ENCODE measurements at places on chromosomes 6 and 20.

DNA sequence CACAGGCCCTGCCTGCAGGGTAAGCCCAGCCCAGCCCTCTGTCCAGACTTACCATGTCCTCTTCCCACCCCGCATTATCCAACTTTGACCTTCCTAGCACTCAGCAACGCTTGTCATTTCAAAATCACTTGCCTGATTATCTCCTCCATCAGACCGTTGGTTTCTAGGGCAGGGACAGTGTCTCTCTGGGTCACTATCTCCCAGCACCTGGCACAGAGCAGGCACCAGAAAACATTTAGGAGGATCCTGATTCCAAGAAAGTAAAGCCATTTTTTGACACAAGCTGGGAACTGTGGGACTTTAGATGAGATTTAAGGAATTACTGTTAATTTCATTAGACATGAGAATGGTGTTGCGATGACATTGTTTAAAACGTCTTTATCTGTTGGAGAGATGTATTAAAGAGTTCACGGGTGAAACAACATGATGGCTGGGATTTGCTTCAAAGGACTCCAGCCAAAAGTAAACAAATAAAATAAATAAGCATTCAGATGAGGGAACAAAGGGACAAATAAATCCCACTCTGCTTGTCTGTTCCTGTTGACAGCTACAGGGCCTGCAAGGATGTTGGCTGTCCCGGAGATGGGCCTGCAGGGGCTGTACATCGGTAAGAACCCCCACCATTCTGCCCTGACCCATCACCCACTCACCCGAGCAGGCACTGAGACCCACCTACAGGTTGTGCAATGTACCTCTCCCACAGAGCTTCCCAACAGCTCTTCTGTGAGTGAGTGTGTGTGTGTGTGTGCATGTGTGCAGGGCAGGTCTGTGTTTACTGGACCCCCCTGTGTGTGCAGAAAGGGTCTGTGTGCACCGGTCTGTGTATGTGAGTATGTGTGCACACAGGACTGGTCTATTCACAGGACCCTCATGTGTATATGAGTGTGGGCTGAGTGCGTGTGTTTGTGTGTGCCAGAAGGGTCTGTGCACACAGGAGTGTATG lies 5.9 kb downstream of the HSPA12B start:
- no peaks in the 10 kb centered on the region for H3K27me3 ChIP-seq
- H3K36me3 ChIP-seq, result no peaks in the 10 kb centered on the region
- no peak overlapping the region for H3K4me3 ChIP-seq
- H3K27ac ChIP-seq, result no peak overlapping the region

- no peak overlapping the region for H3K4me3 ChIP-seq
- H3K4me1 ChIP-seq, result no peaks in the 10 kb centered on the region
- H3K27ac ChIP-seq, result no peak overlapping the region
Measured at GRCh38 chr20:18180815-18181214, 43.2 kb downstream of the KAT14 start.

GRCh38 chr6:41646026-41646795 lies 7.9 kb downstream of the MDFI start:
- H3K36me3 ChIP-seq, result no peaks in the 10 kb centered on the region
- H3K27me3 ChIP-seq, result no peaks in the 10 kb centered on the region
- no peak overlapping the region for H3K27ac ChIP-seq
- H3K4me1 ChIP-seq, result no peaks in the 10 kb centered on the region

DNA sequence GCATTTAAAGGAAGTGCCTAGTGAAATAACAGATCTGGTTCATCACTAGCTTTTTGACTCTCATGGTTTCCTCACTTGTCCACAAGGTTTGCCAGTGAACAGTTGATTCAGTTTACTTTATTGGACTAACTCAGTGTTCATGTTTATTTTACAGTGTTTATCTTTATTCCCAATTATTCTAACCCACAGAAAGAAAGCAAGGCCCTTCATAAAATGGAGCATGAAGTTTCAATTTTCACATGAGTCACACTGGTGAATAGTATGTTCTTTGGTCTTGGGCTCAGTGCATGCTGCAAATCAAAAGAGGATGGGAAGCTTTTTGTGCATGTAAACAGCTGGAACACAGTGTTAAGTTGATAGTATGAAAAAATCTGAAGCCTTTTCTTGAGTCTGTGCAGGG lies 217.6 kb upstream of the HDDC2 start:
- no peaks in the 10 kb centered on the region for H3K27me3 ChIP-seq
- no peak overlapping the region for H3K4me3 ChIP-seq
- H3K4me1 ChIP-seq, result no peaks in the 10 kb centered on the region
- H3K27ac ChIP-seq, result no peak overlapping the region

- H3K27me3 ChIP-seq, result no peaks in the 10 kb centered on the region
- no peak overlapping the region for H3K27ac ChIP-seq
- no peaks in the 10 kb centered on the region for H3K4me1 ChIP-seq
- H3K4me3 ChIP-seq, result no peak overlapping the region
- H3K36me3 ChIP-seq, result no peaks in the 10 kb centered on the region
- no peak for DNase-seq
Measured at GRCh38 chr20:55947701-55948100, 57.6 kb downstream of the CBLN4 start.

DNA sequence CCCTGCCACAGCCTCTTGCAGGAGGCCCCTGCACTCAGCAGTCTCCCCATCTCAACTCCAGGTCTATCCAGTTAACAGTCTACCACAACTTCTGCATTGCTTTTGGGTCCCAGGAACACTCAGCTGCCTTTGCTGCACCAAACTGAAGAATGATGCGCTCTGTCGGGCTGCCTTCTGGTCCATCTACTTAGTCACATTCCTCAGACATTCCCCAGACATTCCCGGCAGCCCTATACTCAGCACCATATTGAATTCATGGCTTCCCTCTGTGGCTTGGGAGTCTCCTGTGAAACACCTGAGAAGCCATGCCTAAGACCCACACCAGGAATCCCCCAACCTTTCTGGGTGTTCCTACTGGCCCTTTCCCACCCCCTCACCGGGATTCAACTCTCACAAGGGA lies 99.6 kb upstream of the COL21A1 start:
- no peaks in the 10 kb centered on the region for H3K4me1 ChIP-seq
- no peaks in the 10 kb centered on the region for H3K27me3 ChIP-seq
- H3K36me3 ChIP-seq, result no peaks in the 10 kb centered on the region
- H3K4me3 ChIP-seq, result no peak overlapping the region

DNA sequence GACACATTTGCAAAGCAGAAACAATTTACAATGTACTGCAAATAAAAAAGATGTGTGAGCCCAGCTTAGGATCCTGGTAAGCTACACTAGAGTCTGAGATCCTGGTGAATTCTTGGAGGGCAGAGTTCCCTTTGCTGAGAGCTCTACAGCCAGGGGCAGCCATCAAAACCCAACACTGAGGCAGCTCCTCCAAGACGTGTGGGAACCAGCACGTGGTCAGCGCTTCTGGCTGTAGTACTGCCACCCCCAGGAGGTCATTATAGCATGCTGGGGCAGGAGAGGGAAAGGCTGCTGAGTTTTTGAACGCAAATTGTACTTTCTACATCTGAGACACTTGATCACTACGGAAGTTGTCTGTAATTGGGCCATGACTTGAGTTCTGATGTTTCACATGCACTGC lies 131.5 kb downstream of the INSM1 start:
- H3K4me3 ChIP-seq, result no peak overlapping the region

DNA sequence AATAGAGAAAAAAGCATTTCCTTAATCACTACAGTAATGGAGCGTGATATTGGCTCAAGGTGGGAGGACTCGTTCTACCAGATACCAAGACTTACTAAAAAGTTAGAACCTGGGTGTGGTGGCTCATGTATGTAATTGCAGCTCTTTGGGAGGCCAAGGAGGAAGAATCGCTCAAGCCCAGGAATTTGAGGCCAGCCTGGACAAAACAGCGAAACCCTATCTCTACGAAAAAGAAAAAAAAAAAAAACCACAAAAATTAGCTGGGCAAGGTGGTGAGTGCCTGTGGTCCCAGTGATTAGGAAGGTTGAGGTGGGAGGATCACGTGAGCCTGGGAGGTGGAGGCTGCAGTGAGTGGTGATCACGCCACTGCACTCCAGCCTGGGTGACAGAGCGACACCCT lies 24.0 kb upstream of the ATRN start:
- no peaks in the 10 kb centered on the region for H3K4me1 ChIP-seq
- DNase-seq, result no peak
- no peak overlapping the region for H3K27ac ChIP-seq
- H3K27me3 ChIP-seq, result no peaks in the 10 kb centered on the region
- no peak overlapping the region for H3K4me3 ChIP-seq
- no peaks in the 10 kb centered on the region for H3K36me3 ChIP-seq

DNA sequence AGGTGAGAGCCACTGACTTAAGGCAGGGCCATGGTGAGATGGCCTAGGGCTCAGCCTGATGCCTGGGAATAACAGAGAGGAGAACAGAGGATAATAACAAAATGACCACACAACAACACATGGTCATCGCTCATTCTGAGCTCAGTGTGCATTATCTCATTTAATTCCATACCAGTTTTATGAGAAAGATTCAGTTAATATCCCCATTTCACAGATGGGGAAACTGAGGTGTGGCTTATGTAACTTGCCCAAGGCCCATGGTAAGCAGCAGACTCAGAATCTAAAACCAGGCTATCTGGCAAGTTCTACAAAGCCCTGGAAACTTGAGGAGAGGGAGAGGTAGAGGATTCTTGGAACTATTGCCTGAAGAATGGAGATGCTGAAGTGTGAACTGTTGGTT lies 200.9 kb upstream of the PMEPA1 start:
- H3K27me3 ChIP-seq, result no peaks in the 10 kb centered on the region
- DNase-seq, result no peak

DNA sequence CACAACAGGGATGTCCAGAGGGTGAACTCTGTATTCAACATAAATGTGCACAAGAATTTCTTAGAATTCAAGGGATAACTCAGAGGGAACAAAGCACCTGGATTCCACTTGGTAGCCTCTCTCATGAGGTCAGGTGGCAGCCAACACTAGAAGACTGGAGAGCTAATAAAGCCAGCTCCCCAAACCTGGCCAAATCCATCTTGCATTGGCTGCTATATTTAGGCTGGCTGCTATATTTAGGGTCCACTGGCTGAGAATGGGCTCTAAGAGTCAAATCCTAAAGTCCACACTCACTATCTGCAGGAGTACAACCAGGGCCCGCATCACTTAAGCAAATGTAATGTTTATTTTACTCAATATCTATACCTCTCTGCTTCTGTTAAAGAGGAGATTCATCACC lies 20.0 kb downstream of the TBC1D7 start:
- peaks cover 17% of the 10 kb centered on the region for H3K36me3 ChIP-seq
- H3K4me1 ChIP-seq, result no peaks in the 10 kb centered on the region
- H3K27ac ChIP-seq, result peak overlapping the region; percentile 34
- no peak overlapping the region for H3K4me3 ChIP-seq

GRCh38 chr20:48880331-48880730 lies 41.2 kb upstream of the ARFGEF2 start:
- no peaks in the 10 kb centered on the region for H3K4me1 ChIP-seq
- DNase-seq, result no peak
- H3K27me3 ChIP-seq, result no peaks in the 10 kb centered on the region
- no peak overlapping the region for H3K27ac ChIP-seq
- no peaks in the 10 kb centered on the region for H3K36me3 ChIP-seq

- H3K4me1 ChIP-seq, result no peaks in the 10 kb centered on the region
- no peaks in the 10 kb centered on the region for H3K36me3 ChIP-seq
- H3K4me3 ChIP-seq, result no peak overlapping the region
- H3K27ac ChIP-seq, result no peak overlapping the region
- DNase-seq, result no peak
Measured at GRCh38 chr6:42185597-42185996, 9.2 kb downstream of the GUCA1B start.

DNA sequence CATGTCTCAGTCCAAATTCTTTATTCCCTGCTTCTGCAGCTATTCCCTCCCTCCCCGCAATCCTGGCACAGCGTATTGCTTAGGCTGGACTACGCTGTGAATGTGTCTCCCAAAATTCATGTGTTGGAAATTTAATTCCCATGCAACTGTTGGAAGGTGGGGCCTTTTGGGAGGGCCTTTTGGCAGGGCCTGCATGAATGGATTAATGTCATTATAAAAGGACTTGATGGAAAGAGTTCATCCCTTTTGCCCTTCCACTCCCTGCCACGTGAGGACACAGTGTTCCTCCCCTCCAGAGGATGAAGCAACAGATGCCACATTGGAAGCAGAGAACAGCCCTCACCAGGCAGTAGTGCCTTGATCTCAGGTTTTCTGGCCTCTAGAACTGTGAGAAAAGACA lies 20.4 kb upstream of the NOTCH4 start:
- H3K27me3 ChIP-seq, result no peaks in the 10 kb centered on the region
- no peak for DNase-seq
- H3K27ac ChIP-seq, result peak overlapping the region; percentile 33
- no peaks in the 10 kb centered on the region for H3K36me3 ChIP-seq

DNA sequence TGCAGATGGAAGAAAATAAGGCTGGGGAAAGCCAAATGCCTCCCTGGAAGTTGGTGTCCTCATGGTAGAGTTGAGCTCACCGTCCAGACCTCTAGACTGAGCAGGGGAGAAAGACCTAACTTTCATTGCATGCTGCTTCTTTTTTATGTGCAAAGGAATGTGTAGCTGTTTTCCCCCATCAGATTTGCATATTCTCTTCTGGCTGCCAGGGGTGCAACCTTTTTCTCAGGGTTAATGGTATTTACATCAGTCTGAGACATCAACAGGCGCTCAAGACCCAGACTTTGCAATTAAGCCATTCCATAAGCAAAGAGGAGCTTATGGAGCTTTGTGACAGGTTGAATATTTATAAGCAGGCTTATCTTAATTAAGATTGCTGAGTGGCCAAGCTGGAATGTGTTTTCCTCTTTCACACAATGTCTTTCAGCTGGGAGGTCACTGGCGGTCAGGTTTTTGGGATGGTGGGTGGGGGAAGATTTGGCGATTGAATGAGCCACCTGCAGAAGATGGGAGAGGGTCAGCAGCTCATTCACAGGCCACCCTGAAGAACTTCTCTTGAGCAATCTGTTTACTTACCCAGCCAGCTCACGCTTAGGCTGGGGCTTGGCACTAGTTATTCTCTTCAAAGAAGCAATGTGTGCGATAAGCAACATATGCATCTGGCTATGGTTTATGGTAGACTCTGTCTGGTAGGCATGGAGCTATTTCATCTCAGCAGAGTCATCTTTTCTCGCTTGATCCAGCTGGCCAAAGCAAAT lies 88.6 kb downstream of the SCP2D1 start:
- no peaks in the 10 kb centered on the region for H3K4me1 ChIP-seq
- no peak overlapping the region for H3K27ac ChIP-seq
- DNase-seq, result no peak

GRCh38 chr6:158303210-158303731 lies 9.0 kb upstream of the TULP4 start:
- H3K36me3 ChIP-seq, result no peaks in the 10 kb centered on the region
- H3K4me3 ChIP-seq, result no peak overlapping the region
- H3K27ac ChIP-seq, result no peak overlapping the region
- no peaks in the 10 kb centered on the region for H3K27me3 ChIP-seq
- H3K4me1 ChIP-seq, result no peaks in the 10 kb centered on the region

- H3K4me1 ChIP-seq, result no peaks in the 10 kb centered on the region
- H3K36me3 ChIP-seq, result no peaks in the 10 kb centered on the region
- peak; percentile 70 for DNase-seq
- peak overlapping the region; percentile 12 for H3K27ac ChIP-seq
Measured at GRCh38 chr20:62433658-62434497, 6.5 kb upstream of the RBBP8NL start.

- no peaks in the 10 kb centered on the region for H3K27me3 ChIP-seq
- peaks cover 8% of the 10 kb centered on the region for H3K4me1 ChIP-seq
- no peak overlapping the region for H3K4me3 ChIP-seq
- no peaks in the 10 kb centered on the region for H3K36me3 ChIP-seq
- H3K27ac ChIP-seq, result no peak overlapping the region
Measured at GRCh38 chr6:34066218-34066571, 79.7 kb downstream of the GRM4 start.

GRCh38 chr6:44494011-44494501 lies 106.5 kb downstream of the CDC5L start:
- H3K27ac ChIP-seq, result no peak overlapping the region
- DNase-seq, result no peak
- no peak overlapping the region for H3K4me3 ChIP-seq
- H3K27me3 ChIP-seq, result no peaks in the 10 kb centered on the region
- no peaks in the 10 kb centered on the region for H3K4me1 ChIP-seq
- H3K36me3 ChIP-seq, result no peaks in the 10 kb centered on the region

All from right atrium auricular region (tissue), 2 donors.